ENCODE measurements at places on chromosomes 3 and 15.

GRCh38 chr15:63335543-63336240 lies 46.0 kb downstream of the CA12 start:
- DNase-seq, result no peak

- DNase-seq, result no peak
These were observed 68.1 kb downstream of the PFN2 start for GRCh38 chr3:149902498-149903139.

DNA sequence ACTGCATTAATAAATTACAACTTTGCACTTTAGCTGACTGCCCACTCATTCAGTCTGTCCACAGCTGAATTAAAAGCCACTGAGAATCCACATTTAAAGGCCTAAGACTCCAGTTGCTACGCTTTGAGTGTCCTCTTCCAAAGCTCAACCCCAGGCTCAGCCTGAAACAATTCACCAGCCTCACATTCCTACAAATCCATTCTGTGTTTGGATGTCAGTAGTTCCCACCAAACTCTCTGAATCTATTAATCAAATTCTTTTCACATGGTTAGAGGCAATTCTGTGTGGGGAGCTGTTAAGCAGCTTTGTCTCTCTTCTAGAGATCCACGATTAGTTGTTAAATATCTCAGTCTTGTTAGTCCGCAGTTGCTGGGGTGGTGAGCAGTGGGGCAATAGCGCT lies 116.8 kb upstream of the UBE2E2 start:
- no peak for DNase-seq

GRCh38 chr3:14092464-14092863 lies 32.2 kb downstream of the CHCHD4 start:
- DNase-seq, result no peak

- no peak for DNase-seq
These were observed 322.2 kb downstream of the SLC9A9 start for GRCh38 chr3:143526011-143526545.

- peak; percentile 93 for DNase-seq
These were observed at the start of gene MCTP2 for GRCh38 chr15:94230883-94231722. TSS of gene MCTP2 (plus strand) at chr15:94231561. CDS start at chr15:94298266, 66,705 bp downstream.

- DNase-seq, result peak; percentile 14
These were observed 15.8 kb upstream of the SLC6A1 start for GRCh38 chr3:10976770-10977169.

GRCh38 chr3:63029326-63029725 lies 154.1 kb upstream of the CADPS start:
- DNase-seq, result no peak

GRCh38 chr15:60155661-60156060 lies 151.6 kb downstream of the FOXB1 start:
- DNase-seq, result peak; percentile 88
